ENCODE measurements at places on chromosomes 2 and 18.

- no peak for DNase-seq
Observed at GRCh38 chr2:196217116-196217515, 45.7 kb upstream of the STK17B start.

DNA sequence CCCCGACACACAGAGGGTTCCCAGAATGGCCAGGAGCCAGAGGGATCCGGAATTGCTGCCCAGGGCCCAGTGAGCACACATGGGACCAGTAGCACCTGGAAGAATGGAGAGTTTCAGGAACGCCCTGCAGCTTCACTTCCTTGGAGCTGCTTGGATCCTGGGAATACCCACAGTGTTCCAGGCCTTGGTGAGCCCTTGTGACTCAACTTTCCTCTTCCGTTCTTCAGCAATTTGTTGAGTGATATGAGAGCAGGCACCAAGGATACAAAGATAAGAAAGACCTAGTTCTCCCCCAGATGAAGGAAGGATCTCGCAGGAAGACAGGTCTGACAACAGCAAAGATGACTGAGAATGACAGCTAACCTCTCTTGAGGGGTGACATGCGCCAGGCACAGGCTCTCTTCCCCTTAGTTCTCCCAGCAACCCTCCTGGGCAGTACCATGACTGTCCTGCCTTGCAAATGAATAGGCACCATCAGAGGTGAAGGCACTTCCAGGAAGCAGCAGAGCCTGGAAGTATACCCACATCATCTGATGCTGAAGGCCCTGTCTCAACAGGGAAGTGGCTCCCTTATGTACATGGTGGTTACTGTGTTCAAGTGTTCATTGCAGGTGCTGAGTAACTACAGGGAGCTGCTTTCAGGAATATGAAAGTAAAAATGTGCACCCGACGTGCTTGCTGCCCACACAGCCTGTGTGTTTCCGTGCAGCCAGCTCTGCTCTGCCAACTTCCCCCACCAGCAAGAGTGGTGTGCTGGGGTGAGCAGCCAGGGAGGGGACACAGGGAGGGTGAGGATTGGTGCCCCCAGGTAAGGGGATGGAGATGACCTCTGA is 116.2 kb downstream of the STPG4 start:
- DNase-seq: no peak

- no peak for DNase-seq
Observed at GRCh38 chr18:23927821-23928746, 86.5 kb upstream of the TTC39C start.

GRCh38 chr2:141493936-141494335 is 636.9 kb downstream of the LRP1B start:
- DNase-seq: no peak
